Muscle of back (tissue), 13 donors: ENCODE measurements at places on chromosomes 11 and 22.

GRCh38 chr11:132242632-132243031 lies 872.2 kb downstream of the NTM start:
- DNase-seq = no peak

DNA sequence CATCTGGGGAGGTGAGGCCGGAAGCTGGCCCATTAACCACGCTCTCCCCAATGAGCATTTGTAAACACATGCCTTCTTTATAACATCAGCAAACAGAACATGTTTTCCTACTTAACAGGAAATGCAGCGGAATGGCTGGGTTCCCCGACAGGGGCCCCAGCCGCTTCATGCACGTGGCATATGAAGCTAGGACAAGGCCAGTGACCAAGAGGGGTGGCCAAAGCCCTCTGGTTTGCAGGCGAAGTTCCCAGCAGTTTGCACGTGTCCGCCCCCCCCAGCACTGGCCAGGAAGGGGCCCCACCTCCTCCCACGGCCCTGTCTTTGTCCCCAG lies 38.7 kb upstream of the LINC01488 start:
- peak; percentile 85 for DNase-seq

DNA sequence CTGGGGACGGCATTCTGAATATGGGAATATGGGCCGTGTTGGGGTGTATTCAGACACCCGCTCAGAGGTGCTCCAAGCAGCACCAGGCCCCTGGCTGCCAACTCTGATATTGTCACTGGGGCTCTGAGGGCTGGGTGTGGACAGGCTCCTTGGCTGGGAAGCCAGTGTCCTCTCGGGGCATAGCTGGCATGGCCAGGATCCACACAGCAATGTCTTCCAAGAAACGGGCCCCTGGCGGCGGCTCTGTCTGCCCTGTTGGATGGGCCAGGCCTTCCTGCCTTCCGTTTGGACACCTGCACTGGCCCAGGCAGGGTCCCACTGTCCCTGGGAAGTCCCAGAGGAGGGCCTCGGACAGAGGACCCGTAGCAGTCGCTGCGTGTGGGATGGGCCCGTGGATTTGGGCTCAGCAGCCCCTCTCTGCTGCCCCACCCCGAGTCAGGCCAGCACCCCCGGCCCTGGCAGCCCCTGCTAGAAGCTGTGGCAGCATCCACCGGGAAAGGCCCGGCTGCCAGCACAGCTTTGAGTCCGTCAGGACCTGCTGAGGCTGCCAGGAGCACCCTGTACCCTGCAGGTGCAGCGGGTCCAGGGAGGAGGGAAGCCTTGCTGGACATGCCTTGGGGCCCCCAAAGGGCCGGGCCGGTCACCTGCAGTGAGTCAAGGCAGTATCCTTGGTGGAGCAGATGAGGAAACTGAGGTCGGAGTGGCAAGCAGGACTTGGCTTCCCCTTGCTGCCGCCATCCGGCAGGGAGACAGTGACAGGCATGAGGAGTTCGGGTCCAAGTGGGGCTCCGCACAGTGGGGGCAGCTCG lies 4.1 kb downstream of the PANX2 start:
- no peak for DNase-seq

DNA sequence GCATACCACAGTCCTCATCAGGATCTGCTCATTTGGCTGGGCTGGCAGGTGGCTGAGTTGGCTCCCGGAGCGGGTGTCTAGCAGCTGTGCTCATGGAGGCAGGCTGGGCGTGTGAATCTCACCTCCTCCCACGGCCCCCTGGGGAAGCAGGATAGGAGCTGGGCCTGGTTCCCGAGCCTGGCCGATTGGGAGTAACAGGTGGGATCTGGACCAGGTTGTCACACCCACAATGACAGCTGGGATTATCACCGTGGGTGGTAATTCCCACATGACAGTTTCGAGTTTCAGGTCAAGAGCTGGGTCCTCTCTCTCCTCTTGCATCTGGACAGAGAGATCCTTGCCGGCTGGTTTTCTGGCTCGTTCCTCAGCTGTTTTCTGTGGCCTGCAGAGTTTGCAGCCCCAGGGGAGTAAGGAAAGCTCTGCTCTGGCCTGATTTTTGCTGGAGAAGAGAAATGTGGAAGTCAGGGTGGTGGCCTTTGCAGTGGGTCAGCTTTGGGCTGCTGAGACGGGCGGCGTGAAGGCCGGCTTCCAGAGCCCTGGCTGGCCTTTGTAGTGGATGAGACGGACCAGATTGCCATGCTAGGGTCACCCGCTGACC lies 57.0 kb downstream of the BCR start:
- peak; percentile 68 for DNase-seq

- no peak for DNase-seq
These were observed 51.9 kb upstream of the USP47 start for GRCh38 chr11:11789735-11790369.

DNA sequence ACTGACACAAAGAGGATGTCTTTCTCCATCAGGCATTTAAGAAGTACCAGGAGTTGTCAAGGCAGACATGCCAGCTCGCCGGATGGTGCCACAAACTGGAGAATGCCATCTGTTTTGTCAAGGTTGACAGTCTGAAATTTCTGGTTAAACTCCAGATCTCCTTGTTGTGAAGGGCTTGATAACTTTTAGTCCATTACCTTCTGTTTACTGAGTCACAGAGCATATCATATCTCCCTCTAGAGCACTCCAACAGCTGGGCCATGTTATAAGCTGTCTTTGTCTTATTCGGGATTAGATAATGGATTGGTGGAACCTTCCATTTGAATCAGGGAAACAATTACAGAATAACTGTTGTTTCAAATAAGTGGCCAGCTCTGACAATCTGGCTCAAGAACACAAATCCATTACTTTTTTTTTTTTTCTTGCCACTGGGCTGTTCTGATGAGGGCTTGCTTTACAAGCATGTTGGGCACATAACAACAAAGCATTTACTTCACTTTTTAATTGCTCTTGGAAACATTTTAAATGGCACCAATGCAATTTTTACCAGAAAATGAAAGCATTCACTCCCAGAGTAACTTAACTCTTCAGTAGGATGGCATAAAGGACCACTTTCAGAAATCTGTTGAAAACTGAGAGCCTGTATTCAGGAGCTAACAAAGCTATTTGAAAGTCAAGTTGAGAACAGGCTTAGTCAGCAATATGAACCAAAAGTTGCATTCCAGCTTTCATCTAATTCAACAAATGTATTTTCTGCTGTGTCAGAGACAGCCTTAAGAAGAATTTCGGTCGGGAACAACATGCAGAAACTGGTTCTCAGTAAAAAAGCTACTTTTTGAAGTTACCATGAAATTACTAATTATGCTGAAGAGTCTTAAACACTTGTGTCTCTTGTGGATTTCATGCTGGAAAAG lies 227.6 kb upstream of the PITPNB start:
- DNase-seq = no peak

DNA sequence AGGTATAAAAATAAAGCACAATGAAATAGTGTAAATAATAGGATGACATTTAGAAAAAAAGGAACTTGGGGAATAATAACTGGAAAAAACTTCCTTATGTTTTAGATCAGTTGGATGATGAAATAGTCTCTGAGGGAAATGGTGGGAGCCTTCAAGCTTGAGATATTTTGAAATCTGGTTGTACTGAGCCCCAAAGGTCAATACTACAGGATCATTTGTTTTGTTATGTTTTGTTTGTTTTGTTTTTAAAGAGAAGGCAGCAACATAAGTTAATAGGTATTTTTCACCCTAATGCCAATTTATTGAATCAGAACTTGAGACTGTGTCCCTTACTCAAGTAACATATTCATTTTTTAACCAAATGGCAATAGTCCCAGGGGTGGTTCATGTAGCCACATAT lies 393.1 kb downstream of the ETS1 start:
- DNase-seq = no peak

- no peak for DNase-seq
These were observed 21.3 kb upstream of the KDM4E start for GRCh38 chr11:95003716-95004115.

- peak; percentile 80 for DNase-seq
These were observed 64.7 kb upstream of the ASPHD2 start for GRCh38 chr22:26364066-26365015.

- no peak for DNase-seq
These were observed 27.9 kb upstream of the MOB2 start for GRCh38 chr11:1514336-1515061.

DNA sequence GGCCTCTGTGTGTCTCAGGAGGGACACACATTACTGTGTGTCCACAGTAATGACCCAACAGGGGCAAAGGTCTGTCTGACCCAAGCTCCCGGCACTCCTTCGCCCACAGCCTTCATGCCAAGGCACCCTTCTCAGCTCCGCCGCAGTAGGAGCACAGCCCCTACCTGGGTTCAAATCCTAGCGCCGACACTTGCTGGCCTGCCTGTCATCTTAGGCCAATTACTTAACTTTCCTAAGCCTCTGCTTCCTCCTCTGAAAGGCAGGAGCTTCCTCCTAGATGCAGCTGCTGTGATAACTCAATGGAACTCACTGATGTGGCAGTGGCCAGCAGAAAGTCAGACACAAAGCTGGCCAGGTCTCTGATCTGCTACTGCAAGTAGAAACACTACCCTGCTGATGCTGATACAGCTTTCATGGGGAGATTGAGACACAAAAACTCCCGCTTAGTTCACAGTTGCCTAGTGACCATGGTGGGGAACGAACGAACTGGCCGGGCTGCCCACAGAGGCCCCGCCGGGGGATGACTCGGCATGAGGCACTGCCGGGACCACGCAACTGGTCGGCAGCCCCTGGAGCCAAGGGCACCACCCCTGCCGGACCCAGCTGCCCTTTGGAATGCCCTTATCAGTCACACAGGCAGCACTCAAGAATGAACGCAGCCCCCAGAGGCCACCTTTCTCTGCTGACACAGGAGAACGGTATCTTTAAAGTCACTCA lies 8.1 kb downstream of the EHD1 start:
- peak; percentile 60 for DNase-seq

DNA sequence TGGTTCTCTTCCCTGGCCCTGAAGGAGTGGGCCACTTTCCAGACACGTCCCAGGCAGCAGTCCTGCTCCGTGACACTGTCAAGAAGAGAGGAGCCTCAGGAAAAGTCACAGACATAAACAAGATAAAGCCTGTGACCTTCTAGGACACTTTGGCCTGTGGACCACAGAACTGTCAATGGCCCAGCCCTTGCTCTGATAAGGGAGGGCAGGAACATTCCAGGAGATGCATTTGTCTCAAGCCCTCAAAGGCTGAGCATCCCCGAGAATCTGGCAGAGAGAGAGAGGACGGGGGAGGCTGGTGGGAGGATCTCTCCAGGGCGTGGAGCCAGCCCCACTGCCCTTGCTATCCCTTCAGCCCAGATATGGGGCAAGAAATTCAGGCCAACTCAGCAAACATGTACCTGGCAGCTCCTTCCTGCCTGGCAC lies 476.4 kb downstream of the INSC start:
- no peak for DNase-seq

DNA sequence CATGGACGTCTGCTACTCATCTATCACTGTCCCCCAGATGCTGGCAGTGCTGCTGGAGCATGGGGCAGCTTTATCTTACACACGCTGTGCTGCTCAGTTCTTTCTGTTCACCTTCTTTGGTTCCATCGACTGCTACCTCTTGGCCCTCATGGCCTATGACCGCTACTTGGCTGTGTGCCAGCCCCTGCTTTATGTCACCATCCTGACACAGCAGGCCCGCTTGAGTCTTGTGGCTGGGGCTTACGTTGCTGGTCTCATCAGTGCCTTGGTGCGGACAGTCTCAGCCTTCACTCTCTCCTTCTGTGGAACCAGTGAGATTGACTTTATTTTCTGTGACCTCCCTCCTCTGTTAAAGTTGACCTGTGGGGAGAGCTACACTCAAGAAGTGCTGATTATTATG lies 9.2 kb upstream of the OR9Q2 start:
- no peak for DNase-seq

DNA sequence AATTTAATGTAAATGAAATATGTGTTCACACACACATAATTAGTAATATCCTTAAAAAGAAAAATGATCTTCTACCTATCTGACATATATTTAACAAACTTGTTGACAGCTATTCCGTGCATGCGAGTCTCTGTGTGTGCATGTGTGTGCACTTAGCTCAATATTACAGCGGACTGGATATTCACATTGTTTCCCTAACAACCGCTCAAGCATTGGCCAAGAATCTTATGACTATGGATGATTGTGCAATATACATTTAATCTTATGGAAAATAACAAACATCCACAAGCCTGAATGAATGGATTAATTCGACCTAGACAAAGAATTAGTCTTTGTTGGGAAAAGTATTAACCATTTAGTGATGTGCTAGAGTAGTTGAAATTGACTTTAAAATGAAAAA lies 1078.6 kb downstream of the LRRC4C start:
- no peak for DNase-seq

- no peak for DNase-seq
These were observed 977.0 kb downstream of the TBC1D22A start for GRCh38 chr22:47739291-47740015.

- no peak for DNase-seq
These were observed 4.3 kb upstream of the RAD9A start for GRCh38 chr11:67387518-67387917.

- no peak for DNase-seq
These were observed 193.5 kb downstream of the UVRAG start for GRCh38 chr11:76008474-76008873.

DNA sequence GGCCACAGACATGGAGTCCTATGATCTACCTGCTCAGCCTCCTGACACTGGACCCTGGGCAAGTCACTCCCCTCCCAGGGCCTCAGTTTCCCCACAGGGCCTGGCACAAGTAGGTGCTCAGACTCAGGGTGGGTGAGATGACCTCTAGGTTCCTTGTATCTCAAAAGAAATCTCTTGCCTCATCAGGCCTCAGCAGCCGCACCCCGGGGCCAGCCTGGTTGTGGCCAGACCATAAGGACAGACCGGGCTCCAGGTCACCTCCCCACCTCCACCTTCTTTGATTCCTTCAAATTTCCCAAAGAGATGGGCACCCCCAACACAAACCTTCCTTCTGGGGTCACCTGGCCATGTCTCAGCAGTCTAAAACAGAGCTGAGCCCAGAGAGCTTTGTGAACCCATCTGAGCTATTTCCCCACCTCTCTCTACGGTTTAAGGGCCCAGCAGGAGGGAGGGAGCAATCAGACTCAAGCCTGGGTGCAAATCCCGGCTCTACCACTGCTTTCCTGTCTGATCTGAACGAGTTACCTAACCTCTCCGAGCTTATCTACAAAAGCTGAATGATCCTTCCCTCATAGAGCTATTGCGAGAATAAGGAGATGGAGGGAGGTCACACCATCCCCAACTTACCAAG lies 2.5 kb upstream of the APOL4 start:
- no peak for DNase-seq

DNA sequence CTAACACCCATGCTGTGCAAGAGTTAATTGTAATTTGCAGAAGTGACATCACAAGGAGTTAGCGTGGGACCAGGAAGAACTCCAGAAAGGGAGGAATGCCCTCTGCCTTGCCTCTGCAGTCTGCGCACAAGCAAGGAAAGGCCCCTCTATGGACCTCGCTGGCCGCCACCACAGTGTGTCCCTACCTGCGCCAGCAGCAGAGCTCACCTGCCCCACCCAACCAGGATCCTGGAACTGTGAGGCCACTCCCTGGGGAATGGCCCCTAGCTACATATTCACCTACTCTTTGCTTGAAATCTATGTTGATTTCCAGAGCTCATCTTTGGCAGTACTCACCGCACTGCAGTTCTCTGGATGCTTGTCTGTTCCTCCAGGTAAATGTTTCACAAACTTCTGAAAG lies 72.0 kb upstream of the MTNR1B start:
- DNase-seq = no peak

- no peak for DNase-seq
These were observed 373.9 kb upstream of the FAT3 start for GRCh38 chr11:91850533-91851275.
